ENCODE measurements at places on chromosomes 12 and 14.
A peak's percentile ranks its signal among the peaks of the same experiment; 100 is the strongest.

DNA sequence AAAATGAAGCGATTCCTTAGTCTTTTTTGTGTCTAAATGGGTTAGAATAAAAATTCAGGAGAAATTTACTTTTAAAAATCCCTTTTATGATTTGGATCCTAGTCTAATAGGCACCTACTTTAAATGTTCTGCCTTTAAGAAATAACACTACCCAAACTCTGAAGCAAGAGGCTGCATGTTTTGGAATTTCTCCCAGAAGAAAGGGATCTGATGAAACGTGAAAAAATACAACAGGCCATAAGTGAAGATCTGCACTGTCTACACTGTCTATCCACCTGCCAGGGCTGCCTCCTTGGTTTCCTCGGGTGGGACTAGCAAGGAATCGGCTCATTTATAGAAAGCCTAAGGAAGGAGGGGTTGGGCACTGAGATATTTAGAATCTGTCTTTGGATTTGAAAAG is 22.1 kb downstream of the ACVR1B start:
- no peak for DNase-seq

DNA sequence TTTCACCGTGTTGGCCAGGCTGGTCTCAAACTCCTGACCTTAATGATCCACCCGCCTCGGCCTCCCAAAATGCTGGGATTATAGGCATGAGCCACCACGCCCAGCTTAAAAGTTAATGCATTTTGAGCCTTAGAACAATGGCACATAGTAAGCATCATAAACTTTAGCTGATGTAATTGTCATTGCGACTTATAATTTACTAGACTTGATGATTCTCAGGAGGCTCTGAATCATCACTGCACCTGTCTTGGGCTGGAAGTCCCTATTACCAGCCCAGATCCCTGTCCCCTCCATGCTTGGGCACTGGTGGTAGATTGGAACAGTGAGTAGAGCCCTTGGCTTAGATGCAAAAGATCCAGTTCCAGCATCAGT is 26.1 kb downstream of the KMT5A start:
- no peak for DNase-seq

DNA sequence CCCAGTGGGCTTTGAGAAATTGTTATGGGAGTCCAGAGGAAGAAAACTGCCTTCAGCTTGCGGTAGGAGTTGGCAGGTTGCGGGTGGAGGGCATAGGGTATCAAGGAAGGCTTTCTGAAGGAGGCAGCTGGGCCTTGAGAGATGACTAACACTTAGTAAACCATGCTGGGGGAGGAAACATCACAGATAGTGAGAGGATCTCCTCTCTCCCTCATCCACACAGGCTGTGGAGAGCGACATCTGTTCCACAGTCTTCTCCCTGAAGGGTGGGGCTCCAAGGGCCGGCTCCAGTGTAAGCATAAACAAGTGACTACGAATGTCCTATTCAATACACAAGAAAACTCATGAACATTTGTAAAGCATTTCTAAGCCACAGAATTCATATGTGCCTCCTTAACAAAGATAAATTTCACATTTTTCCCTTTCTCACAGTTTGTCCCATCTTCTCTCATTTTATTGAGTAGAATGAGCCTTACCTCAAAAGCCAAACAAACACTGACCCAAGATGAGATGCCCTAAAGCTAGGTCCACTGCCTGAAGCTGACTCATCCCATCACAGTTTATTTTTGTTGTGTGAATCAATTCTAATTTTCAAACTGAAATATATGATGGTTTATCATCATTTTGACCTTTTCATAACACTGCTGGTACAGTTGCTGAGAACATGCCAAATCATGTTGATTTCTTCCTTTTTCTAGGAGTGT is 227.9 kb downstream of the SLC25A21 start:
- DNase-seq = no peak

DNA sequence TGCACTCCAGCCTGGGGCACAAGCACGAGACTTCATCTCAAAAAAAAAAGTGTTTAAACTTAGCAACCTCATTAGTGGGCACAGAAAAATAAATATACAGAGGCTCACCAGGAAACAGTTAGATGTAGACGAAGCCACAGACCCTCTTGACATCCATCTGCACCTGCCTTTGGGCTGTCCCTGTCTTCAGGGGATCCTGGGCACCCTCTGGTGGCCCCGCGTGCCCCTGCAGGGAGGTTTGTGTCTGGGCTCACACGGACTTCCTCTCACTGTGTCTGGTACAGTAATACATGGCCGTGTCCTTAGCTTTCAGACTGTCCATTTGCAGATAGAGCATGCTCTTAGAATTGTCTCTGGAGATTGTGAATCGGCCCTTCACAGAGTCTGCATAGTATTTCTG is 916.5 kb downstream of the TMEM121 start:
- no peak for DNase-seq

- peak; percentile 21 for DNase-seq
Observed at GRCh38 chr14:104586832-104587620, 7.5 kb downstream of the C14orf180 start.

DNA sequence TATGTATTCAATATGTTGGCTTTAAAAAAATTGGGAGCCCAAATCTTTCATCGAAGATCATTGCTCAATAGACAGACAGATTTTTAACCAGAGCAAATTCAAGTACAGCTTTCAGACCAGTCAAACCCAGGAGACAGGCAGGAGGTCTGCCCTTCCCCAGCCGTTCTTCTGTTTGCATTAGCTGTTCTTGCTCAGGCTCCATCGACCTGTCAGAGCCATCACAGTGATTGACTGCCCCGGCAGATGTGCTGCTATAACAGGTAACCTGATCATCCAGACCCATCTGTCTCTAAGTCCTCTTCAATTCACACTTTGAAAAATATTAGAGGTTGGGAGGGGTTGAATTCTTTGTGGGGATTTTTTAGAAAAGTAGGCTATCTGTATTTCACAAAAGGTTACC is 453.5 kb downstream of the FOXG1 start:
- DNase-seq = no peak

DNA sequence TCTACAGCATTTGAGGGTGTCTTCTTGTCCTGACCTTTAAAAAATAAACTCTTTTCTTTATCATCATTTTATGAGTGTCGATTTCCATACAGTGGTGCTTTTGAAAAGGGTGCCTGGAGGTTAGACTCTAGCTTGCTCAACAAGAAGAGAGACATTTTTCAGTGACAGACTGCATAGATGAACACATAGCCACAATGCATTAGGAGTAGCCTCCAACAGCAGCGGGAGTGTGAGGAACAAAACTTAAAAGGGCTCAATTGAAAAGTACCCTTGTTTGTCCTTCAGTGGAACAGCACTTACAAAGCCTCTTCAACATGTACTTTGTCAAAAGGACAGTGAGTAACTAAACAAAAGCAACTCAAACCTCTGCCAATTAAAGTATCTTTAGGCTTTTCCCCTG is 119.3 kb downstream of the SOX5 start:
- DNase-seq = no peak

GRCh38 chr12:121214855-121215745 is 5.2 kb downstream of the P2RX4 start:
- no peak for DNase-seq

DNA sequence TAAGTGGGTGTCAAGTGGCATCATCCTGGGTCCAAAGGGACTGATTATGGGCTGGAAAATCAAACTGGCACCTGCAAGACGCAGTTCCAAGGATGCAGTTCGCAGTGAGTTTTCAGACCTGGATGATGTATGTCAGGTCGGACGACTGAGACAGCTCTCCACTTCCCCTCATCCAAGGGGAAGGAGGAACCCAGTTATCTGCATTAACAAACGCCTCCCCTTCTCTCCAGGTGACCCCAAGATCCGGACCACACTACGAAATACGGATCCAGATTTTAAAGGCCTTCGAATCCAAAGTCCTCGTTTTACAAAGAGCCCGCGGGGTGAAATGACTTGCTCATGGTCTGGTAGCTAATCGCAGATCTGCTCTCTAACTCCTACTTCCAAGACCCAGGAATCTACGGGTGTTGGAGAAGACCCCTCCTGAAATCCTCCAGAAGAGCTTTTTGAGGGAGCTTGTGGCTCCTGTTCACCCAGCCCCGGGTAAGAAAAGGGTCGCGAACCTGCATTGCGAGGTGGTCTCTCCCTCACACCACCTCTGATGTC is 460 bp upstream of the SYNE2 start:
- DNase-seq = no peak

- no peak for DNase-seq
Observed at GRCh38 chr12:22662356-22662755, 37.4 kb downstream of the ETNK1 start.

DNA sequence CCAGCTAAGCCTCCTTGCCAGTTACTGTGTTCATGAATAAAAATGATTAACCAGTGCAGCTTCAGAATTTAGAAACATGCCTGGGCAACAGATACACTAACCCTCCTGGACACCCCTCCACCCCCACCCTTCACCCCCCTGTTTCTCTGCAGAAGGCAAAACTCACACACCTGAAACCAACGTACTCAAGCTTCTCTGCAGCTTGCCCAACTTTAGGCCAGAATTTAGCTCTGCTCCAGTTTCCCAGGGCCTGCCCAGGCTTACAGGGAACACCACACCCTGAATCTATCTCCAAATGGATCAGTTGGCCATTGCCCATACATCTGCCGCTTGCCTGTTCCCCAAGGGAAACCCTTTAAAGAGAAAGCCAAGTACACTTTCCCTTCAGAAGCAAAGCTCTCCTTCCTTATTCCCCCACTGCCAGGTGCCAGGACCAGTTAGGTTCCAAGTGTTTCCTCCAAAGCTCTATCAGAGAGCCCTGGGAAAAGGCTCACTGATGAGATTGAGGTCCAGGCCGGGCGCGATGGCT is 1.8 kb upstream of the SPPL3 start:
- DNase-seq = no peak

DNA sequence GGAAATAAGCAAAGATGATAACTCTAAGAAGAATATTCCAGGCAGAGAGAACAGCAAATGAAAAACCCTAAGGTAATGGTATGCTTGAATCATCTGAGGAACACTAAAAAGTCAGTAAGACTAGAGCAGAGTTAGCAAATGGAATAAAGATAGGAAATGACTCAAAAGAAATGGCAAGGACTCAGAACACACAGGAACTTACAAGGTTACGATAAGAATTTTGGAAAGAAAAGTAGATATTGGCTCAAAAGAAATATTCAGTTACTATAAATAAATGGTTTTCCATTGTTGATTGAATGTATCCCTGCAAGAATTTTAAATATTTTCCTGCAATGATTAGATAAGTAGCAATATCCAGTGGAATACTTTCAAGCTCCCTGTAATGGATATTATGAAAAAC is 705.8 kb downstream of the C12orf50 start:
- no peak for DNase-seq

GRCh38 chr12:107571492-107571891 is 114.1 kb upstream of the PWP1 start:
- DNase-seq = no peak

- DNase-seq = no peak
Observed at GRCh38 chr14:95855606-95856005, 21.0 kb upstream of the TUNAR start.

GRCh38 chr14:61285364-61285763 is 4.2 kb upstream of the TMEM30B start:
- DNase-seq = no peak

- DNase-seq = no peak
Observed at GRCh38 chr14:102279688-102280348, 25.1 kb downstream of the MOK start.

DNA sequence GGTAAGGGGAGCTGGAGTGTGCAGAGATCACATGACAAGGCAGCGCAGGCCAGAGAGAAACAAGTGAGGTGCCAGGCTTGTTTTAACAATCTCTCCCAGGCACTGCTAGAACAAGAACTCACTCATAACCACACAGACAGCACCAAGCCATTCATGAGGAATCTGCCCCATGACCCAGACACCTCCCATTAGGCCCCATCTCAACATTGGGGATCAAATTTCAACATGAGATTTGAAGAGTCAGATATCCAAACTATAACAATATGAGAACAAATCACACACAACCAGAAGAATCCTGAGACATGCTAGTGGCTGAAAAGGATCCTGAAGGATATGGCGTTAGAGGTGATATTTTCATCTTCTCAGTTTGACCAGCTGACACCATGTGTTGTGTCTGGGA is 21.9 kb downstream of the OR6J1 start:
- no peak for DNase-seq

DNA sequence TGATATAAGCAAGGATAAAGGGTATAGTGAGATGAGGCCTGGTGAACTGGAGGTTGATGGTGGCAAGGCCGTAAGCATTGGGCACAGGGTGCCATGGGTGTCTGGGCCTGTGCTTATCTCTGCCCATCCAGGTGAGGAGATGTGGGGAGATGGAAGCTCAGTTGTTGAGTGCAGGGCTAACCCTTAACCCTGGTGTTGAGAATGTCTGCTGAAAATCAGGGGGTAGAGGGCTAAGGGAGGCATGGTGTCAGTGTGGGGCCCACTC is 86.1 kb downstream of the SYNE2 start:
- no peak for DNase-seq

GRCh38 chr12:96398424-96399119 is 1.7 kb downstream of the CDK17 start:
- no peak for DNase-seq

- no peak for DNase-seq
Observed at GRCh38 chr14:58667900-58668299, 30.1 kb downstream of the DACT1 start.

- no peak for DNase-seq
Observed at GRCh38 chr14:65131301-65131701, 29.0 kb upstream of the MAX start.

- DNase-seq = no peak
Observed at GRCh38 chr14:100807979-100808734, 17.8 kb upstream of the MEG3 start.

- no peak for DNase-seq
Observed at GRCh38 chr12:85405781-85406522, 125.9 kb downstream of the ALX1 start.

DNA sequence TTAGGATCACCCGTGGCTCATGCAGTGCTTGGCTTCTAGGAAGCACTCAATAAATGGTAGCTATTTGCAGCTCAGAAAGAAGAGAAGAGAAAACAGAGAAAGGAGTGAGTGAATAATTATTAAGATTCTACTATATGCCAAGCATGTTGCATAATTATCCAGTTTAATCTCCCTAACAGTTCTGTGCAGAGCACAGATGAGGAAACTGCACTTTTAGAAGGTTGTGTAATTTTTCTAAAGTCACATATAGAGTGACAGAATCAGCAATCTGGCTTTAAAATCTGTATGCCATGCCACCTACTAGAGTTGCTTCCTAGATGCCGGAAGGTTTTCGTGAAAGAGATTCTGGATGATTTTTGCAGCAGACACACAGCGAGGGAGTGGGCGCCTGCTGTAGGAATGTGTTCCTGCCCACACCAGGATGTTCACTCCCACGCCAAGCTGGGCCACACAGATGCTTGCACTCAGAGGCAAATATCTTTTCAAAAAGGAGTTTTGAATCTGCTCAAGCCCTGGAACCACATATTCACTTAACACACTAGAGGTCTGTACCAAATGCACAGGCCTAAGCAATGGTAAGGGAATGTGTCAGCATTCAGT is 50.2 kb upstream of the SMCO2 start:
- no peak for DNase-seq
